ENCODE measurements at places on chromosomes 5 and 9.

DNA sequence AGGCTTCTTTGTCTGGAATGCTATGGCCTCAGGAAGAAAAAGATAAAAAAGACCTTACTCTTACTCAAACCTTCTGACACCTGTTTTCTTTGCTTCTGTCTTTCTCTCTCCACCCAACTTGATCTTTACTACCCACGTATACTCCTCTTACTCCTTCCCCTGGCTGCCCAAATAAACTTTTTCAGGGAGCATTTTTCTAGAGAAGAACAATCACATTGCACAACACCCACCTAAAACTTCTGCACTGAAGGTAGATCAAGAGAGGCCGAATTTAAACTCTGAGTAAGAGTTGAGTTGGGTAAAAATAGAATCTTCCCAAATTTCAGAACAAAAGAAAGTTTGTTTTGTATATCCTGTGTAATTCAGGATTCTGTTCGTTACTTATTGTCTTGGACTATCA, 3.9 kb downstream of the TEX48 start:
- DNase-seq = no peak

DNA sequence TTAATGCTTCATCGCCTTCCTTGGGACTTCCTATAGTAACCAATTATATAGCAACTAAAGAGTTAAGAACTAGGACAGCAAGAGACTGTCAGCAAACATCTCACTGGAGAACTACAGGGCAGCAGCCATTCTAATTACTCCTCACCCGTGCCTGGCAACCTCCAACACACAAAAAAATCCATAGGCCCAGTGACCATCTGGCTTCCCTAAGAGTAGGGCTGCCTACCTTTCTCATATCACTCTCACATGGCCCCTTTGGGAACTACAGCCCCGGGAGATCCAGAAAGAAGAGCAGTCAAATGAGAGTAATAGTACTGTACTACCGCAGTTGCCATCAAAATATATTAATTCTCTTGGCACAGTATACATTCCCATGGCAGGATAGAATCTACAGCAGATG, 5.7 kb downstream of the DCAF10 start:
- no peak for DNase-seq

DNA sequence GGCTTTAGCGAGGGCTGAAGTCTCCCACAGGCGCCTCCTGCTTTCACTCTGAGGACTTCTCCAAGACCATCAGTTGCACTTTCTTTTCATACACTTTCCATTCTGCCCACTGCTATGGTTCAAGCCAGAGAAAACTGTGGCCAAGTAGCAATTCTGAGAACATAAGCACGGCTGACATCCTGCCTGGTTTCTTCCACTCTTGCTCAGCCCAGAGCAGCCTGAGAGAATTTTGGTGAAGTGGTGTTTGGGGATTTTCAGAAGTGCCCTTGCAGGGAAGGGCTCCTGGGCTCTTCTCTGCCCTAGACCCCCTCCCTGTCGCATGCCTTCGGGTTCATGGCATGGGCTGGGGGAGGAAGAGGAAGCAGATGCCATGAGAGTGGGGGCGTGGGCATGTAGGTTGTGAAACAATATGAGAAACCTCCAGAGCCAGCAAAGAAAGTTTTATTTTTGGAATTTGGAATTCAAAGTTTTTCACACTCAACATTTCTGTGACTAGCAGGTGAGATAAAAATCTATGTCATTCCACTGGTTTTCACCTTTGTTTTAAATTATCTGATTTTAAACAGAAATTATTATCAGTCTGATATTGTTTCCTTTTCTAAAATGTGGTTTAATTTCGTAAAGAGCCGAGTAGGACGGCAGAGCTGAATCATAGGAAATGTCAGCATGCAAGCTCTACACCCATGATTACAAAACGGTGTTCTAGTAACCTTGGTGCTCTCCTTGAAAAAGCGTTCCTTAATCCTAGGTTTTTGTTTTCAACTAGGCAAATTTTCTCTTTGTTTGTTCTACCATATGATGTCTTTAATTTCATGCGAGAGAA, 27.8 kb upstream of the TNFSF8 start:
- peak; percentile 74 for DNase-seq

GRCh38 chr5:80172067-80172695, 83.7 kb downstream of the SERINC5 start:
- no peak for DNase-seq

DNA sequence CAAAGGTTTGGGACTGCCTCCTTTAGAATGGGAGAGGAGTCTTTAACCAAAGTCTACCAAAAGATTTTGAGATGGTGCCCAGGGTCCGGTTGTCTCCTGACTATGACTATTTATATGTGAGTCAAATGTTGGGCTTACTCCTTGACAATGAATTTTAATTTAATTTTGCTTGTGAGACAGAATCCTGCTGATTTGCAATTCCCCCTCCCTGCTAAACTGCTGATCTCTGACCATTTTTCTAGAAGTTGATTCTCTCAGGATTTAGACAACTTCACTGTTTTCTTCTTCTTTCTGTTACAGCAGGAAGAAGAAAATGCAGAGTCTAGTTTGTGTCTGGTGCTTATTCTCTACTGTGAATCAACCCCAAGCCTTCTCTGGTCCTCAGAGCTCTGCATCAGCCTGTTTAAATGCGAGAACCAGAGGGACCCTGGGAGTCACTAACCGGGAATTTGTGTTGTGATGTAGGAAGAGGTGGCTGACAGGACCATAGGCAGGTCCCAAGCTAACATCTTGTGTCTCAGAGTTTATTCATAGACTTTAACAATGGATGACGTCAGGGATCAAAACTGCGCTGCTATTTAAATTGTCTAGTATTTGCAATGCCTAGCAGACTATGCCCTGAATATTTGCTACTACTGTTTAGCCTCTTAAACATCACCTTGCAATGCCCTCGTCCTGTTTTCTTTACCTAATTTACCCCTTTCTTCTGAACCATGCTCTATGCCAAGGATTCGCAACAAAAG, 124.0 kb upstream of the TAF11L2 start:
- no peak for DNase-seq

GRCh38 chr9:72537671-72538070, 16.3 kb downstream of the TMC1 start:
- DNase-seq = no peak

Data from stimulated activated CD4-positive, alpha-beta T cell treated with anti-CD3 and anti-CD28 coated beads, Interleukin-4, amount 100 ng/mL, for 4 hours (primary cell).